ENCODE measurements at places on chromosomes 1 and 21.
A peak's percentile ranks its signal among the peaks of the same experiment; 100 is the strongest.

DNA sequence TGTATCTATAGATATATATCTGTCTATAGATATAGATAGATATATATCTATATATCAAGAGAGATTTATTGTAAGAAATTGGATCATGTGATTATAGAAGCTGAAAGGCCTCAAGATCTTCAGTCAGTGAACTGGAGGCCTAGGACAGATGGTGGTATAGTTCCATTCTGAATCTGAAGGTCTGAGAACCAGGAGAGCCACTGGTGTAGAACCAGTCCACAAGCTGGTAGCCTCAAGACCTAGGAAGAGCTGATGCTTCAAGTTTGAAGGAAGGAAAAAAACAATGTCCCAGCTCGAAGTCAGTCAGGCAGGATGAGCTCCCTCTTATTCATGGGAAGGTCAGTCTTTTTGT is 213.2 kb upstream of the JUN start:
- no peak for DNase-seq

DNA sequence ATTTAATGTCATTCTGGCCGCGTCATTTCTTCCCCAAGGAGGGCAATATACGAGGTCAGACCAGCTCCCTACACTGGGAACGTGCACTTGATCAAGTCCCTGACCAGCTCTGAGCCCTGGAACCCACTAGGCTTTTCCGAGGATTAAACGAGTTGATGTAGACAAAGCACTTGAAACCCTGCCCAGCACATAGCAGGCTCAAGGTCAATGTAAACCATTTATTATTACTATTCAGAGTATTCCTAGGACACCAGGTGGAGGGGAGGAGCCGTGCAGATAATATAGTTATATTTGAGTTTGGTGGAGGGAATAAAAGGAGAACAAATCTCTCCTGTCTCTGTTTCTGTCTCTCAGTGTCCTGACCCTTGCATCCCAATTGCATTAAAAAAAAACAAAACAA is 174.1 kb upstream of the IGSF21 start:
- DNase-seq: no peak

GRCh38 chr1:40691538-40692428 is at the start of gene NFYC:
TSS of gene NFYC (plus strand) at chr1:40691704. CDS start at chr1:40738844, 47,140 bp downstream.
- DNase-seq: peak; percentile 90

GRCh38 chr1:181117648-181118449 is 29.3 kb downstream of the IER5 start:
- DNase-seq: no peak

DNA sequence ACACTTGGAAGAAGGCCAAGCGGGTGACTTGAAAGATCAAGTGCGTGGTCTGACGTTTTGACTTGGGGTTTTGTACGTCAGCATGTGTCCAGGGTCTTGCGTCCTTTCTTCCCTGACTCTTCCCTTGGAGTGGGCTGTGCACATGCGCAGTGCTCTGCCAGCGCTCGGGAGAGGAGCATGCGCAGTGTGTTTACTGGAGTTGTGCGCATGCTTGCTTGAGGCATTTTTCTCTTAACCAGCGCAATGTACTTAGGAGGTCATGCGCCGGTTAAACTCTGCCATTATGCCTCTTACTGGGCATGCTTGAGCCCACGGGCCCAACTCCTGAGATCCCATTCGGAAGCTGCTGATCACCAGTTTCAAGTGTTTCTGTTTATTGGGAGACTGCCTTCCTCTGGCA is 242.5 kb upstream of the AJAP1 start:
- DNase-seq: no peak

DNA sequence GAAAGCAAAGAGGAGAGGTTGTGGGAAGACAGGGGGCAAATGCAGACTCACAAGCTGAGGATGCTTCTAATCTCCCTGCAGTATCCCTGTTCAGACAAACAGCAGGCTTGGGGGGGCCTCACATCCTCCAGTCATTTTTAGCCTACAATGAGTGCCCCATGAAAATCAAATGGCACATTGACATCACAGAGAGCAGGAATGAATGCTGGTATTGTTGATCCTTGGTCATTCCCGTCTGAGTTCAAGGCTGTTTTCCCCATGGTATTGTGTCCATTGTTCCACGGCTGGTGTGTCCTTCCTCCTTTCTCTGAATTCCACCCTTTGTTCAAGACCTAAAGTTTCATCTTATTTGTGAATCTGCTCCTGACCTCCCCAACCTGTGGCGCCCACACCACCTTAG is 545.6 kb downstream of the AJAP1 start:
- DNase-seq: no peak

DNA sequence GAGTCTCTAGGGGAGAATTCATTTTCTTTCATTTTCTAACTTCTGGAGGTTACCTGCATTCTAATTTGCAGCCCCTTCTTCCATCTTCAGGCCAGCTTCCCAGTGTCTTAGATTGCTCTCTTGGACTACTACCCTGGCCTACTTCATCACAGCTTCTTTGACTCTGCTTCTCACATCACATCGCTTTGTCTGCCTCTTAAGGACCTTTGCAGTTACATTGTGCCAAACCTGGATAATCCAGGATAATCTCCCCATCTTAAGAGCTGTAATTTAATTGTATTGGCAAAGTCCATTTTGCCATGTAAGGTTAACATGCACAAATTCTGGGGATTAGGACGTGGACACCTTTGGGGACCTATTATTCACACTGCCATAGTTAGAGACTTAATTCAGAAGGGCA is 18.4 kb downstream of the RNF2 start:
- DNase-seq: no peak

- DNase-seq: no peak
These were observed 5.3 kb upstream of the IBA57 start for GRCh38 chr1:228160201-228160761.

- DNase-seq: no peak
These were observed 46.3 kb downstream of the TESK2 start for GRCh38 chr1:45444609-45445131.

DNA sequence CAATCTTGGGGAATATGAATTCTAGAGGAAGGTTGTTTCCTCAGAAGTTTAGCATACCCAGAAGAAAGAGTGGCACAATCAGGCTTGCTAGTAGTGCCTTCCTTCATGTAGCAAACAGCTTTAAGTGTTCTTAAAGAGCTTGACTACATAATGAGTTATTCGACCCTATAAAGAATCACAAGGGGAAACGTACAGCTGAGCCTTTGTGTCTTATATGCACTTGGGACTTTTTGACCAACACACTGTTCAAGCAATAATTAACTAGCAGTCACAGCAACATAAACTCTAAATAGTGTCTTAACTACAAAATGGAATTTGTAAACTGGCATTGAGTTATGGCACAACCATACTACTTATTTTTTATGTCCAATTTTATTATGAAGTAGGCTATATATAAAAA is 86.1 kb downstream of the TTLL7 start:
- no peak for DNase-seq

DNA sequence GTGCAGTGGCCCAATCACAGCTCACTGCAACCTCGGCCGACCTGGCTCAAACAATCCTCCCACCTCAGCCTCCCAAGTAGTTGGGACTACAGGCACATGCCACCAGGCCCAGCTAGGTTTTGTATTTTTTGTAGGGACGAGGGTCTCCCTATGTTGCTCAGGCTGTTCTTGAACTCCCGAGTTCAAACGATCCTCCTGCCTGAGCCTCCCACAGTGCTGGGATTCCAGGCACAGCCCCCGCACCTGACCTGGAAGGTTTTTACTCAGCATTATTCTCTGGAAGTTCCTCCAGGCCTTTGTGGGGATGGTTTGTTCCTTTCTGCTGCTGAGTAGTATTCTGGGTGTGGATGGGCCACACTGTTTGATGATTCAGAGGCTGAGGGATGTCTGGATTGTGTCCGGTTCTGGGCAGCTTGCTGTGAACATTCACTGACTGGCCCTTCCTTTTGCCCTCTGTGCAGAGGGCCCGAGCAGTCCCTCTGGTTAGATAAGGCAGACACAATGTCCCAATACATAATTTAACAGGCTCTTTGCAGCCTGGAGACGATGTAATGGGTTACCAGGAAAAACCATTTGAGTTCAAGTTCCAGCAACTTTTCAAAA is 6.0 kb upstream of the TRAPPC10 start:
- DNase-seq: no peak

DNA sequence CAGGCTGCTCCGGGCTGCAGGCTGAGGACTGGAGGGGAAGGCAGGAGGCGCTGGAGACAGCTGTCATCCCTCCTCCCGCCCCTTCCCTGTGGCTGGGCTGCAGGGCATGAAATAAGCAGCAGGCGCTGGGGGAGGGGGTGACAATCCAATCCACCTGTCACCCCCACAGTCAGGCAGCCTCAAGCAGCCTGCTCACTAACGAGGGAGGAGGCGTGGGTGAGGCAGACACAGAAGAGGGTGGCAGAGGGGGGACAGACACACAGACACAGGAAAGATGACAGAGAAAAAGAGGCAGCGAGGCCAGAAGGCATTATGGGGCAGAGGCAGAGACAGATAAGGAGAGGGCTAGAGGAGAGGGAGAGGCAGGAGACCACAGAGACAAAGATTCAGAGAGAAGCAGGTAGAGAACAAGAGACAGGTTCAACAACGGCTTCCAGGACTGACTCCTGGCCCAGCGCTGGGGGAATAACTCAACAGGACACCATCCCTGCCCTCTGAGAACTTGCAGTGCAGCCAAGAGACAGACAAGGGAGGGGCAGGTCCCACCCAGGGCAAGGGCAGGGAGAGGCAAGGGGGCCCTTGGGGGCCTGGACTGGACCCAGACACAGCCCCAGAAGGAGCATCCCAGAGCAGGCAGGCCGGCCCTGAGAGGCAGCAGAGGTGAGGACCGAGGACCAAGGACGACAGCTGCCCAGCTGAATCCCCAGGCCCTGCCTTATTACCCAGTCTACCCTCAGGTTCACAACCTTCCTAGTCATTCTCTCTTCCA is 11.2 kb downstream of the MEF2D start:
- no peak for DNase-seq
